ENCODE measurements at places on chromosomes 16 and 17. TPM values are rescaled to one million over a fixed set of nuclear protein-coding genes. Genes with fewer than 3 reads are reported as not detected.

GRCh38 chr16:78985716-78986605, 614.6 kb downstream of the MAF start:
- H3K27ac ChIP-seq: no peak overlapping the region
- DNase-seq: no peak
- no peaks in the 10 kb centered on the region for H3K4me1 ChIP-seq
- H3K36me3 ChIP-seq: no peaks in the 10 kb centered on the region
- H3K4me3 ChIP-seq: no peak overlapping the region

- no peak for DNase-seq
- no peaks in the 10 kb centered on the region for H3K36me3 ChIP-seq
- no peaks in the 10 kb centered on the region for H3K4me1 ChIP-seq
- peaks cover 12% of the 10 kb centered on the region for H3K27me3 ChIP-seq
These were observed 53.9 kb upstream of the CCL2 start for GRCh38 chr17:34201225-34201624.

GRCh38 chr16:17769065-17769464, 298.3 kb upstream of the XYLT1 start:
- no peak for DNase-seq
- H3K27me3 ChIP-seq: peaks cover 5% of the 10 kb centered on the region
- no peaks in the 10 kb centered on the region for H3K36me3 ChIP-seq
- H3K4me3 ChIP-seq: no peak overlapping the region

Gene NDUFAF8
- 38.9 TPM for polyA plus RNA-seq

DNA sequence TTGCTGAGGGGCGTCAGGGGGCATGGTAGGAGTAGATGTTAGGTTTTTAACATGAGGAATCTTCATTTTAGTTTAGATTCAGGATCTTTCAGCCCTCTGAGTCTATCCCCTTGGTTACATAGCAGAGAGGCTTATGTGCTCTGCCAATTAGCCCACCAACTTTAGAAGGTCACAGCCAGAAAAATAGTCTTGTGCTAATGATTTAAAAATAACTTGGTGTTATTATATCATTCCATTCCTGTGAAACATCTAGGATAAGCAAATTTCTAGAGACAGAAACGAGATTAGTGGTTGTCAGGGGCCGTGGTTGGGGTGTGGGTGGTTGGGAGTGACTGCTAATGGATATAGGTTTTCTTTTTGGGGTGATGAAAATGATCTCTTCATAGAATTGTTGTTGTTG, 183.7 kb downstream of the SNX29 start:
- no peaks in the 10 kb centered on the region for H3K36me3 ChIP-seq
- no peak for DNase-seq
- no peaks in the 10 kb centered on the region for H3K4me1 ChIP-seq
- H3K27ac ChIP-seq: no peak overlapping the region

Gene WSCD1
- 2.3 TPM for polyA plus RNA-seq

- no peaks in the 10 kb centered on the region for H3K36me3 ChIP-seq
- peak overlapping the region; percentile 81 for H3K27ac ChIP-seq
- H3K4me1 ChIP-seq: peaks cover 10% of the 10 kb centered on the region
These were observed 23.3 kb upstream of the CDRT4 start for GRCh38 chr17:15490634-15491261.

Measured in adrenal gland (tissue), 19 donors.